ENCODE measurements at places on chromosomes 7 and 10.

- DNase-seq, result no peak
Observed at GRCh38 chr10:113767222-113767621, 15.7 kb downstream of the PLEKHS1 start.

DNA sequence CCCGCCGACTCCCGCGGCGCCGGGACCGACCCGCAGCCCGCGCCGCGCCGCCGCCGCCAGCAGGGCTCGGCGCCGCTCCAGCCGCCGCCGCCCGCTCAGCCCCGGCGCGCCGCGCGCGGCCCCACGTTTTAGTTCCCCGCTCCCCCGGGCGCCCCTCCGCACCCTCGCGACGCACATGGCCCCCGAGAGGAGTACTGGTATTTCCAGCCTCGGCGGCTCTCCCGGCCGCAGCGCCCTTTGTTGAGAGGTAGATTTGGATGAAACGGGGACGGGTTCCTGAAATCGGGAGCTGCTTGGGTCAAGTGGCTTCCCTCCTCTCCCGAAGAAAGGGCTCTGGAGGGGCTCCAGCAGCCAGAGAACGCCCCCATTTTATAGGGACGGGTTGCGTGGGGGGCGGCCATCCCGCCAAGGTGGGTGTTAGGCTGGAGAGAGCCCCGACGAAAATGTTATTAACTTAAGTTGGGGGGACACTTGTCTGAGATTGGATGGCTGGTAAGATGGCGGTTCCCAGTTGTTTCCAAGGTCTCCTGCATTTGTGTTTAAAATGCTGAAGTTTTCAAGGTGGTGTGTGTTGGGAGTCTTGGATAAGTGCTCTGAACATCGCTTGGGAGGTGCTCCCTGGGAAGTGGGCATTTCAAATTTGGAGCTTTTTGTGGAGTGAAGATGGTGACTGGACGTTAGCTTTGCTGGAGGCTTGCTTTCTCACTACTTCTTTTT, 1.2 kb downstream of the BMI1 start:
- DNase-seq, result no peak

DNA sequence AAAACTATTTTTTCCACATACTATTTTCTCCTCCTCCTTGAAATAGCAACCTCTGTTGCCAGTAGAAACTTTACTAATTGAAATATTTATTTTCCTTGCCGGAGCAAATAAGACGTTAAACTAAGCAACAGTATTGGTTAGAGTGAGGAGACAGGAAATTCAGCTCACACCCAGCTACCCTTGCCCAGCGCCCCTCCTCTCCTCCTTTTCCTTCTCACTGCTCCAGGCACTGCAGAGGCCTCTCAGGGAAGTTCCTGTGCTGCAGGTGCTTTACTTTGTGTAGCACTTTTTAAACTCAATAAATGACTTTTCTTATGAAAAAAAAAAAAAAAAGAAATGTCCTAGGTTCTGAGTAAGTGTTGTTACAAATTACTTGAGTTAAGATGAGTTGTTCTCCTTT, 134.0 kb downstream of the SEMA3E start:
- DNase-seq, result no peak

- no peak for DNase-seq
Observed at GRCh38 chr7:128826512-128826911, 3.7 kb upstream of the FLNC start.

DNA sequence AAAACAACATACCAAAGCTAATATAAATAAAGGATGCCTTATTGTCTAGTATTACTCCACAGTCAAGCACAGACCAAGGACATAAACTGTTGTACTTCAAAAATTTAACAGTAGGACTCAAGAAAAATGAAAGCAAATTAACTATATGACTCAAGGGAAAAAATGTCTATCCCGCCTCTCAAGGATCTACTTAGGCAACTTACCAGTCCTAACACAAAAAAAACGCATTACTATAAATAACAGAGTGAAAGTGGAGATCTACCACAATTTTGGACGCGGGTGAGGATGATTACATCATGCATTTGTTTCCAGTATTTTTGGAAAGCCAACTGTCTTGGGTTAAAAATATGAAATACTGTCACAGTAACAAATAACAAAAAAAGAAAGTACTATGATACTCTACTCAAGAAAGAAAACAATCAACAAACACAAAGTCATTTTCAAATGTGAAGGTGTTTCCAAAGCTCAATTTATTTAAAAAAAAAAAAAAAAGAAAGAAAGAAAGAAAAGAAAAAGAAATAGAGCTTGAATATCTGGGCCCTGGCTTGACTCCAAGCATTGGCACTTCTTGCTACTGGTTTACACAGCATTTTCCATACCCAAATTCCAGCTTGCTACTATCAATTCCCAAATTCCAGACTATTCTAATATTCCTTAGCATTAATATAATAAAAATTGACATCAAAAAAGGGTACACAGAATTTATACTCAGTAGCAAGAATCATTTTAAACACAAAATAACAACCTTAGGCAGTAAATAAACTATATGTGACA, 99.4 kb downstream of the RSU1 start:
- no peak for DNase-seq

- no peak for DNase-seq
Observed at GRCh38 chr10:44390585-44391072, 5.7 kb upstream of the CXCL12 start.

DNA sequence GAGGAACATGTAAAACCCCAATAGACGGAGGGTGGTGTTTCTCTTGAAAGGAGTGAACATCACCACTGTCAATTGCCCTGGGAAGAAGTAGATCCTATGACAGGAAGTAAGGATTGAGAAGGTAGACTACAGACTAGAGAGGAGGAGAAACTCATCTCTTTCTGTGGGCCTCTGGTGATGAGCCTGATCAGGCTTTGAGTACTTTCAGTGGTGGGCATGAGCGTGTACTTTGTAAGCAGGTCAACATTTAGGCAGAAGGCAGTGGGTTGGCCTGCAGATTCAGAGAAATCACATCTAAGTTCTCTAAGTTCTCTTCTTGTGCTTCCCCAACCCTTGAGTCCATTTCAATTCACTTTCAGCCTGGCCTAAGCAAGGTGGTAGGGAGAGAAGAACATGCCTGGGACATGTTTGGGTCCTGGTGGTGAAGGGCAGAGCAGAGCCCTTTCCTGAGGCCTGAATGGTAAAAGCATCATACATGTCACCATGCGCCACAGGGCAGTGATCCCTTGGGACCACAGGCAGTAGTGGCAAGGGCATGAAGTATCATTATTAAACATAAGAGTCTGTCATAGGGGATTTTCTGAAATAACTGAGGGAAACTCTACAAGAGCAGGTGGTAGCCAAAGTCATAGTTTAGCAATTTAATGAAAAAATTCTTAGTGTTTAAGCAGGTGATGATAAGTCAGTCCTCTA, 56.4 kb upstream of the ANKRD1 start:
- DNase-seq, result no peak

DNA sequence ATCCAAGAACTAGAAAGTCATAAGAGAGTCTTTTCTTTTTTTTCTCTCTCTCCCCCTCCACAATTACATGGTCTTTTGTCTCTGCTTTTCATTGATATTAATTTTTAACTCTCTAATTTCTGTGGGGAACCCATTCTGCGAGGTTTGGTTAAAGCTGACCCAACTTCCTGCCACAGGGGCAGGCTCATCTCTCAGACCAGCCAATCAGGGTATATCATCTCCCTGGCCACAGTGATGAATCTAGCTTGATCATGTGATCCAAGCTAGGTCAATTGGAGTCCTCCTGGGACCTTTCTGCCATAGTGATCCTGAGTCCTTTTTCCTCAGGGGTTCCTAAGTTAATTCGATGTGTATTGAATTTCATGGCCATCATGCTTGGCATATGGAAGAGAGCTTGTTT, 38.0 kb upstream of the TRUB1 start:
- no peak for DNase-seq

- no peak for DNase-seq
Observed at GRCh38 chr7:132397070-132397469, 179.2 kb downstream of the PLXNA4 start.

GRCh38 chr10:74593470-74593869, 232.9 kb upstream of the KAT6B start:
- DNase-seq, result no peak

GRCh38 chr7:39952803-39953202, 2.7 kb downstream of the CDK13 start:
- no peak for DNase-seq

Data from stimulated activated CD4-positive, alpha-beta T cell treated with anti-CD3 and anti-CD28 coated beads, TNF-alpha, amount 100 ng/mL, for 24 hours (primary cell).